ENCODE measurements at places on chromosomes 12 and 14.

DNA sequence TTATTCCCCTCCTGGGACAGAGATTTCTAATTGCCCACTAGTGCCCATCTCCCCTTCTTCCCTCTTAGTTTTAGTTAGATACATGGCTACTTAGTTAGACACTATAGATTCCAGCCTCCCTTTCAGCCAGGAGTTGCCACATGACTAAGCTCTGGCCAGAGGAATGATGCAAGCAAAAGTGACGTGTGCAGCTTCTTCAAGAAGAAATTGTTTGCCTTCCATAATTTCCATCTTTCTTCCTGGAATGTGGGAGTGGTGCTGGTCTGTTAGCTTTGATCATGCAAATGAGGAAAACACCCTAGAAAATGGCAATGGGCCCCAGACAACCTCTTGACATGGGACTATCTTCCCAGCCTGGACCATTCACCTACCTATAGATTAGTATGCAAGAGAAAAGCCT lies 21.4 kb downstream of the CCDC177 start:
- DNase-seq: no peak

GRCh38 chr12:20404576-20405346 lies 36.4 kb downstream of the PDE3A start:
- DNase-seq: no peak

GRCh38 chr12:57456145-57456700 lies 1.1 kb downstream of the INHBE start:
- no peak for DNase-seq

DNA sequence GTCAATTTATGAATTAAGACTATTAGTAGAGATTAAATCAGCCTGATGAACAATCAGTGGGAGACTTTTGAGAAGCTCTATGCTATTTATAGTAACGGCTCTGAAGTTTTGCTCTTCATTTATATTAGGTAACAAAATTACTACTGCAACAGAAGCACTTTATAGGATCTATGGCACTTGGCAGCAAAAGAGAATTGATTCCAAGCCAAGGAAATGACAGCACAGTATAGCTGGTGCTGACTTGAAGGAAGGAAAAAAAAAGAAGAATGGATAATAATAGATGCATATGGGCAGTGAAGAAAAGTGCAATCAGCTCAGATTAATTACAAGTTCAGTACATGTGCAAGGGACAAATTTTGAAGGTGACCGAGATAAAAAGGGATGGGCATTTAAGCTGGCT lies 228.2 kb upstream of the PPFIA2 start:
- DNase-seq: no peak

DNA sequence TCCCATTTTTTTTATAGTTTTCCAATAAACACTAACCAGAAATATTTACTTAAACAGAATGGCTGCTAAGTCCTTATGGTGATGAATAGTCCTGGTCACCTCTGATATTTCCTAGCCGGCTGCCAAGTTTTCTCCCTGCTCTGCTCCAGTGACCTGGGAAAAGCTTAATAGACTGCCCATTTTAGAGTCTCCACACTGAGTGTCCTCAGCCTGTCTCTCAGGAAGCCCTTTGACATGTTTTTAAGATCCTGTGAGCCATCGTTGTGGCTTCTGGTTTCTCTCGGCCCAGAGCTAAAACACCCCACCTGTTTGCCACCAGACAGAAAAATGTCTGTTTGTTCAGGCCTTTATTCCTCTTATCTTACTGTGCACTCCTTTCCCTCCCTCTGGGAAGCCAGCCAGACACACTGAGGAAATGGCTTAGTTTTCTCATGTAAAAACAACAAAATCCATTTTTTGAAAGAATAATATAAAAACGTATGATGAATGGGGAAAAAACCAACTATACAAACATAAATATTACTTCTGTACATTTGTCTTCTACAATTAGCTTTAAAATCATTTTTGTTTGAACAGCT lies 25.4 kb upstream of the ALDH2 start:
- no peak for DNase-seq

DNA sequence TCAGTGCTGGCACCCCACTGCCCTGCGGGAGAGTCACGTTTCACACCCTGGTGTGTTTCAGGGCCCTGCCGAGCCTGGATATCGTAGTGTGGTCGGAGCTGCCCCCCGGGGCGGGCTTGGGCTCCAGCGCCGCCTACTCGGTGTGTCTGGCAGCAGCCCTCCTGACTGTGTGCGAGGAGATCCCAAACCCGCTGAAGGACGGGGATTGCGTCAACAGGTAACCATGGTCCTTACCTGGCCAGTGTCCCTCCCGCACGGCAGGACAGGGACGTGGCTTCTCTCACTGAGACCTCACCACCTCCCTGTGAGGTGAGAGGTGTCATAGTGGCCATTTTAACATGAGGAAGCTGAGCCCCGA lies 7.7 kb downstream of the MVK start:
- no peak for DNase-seq

DNA sequence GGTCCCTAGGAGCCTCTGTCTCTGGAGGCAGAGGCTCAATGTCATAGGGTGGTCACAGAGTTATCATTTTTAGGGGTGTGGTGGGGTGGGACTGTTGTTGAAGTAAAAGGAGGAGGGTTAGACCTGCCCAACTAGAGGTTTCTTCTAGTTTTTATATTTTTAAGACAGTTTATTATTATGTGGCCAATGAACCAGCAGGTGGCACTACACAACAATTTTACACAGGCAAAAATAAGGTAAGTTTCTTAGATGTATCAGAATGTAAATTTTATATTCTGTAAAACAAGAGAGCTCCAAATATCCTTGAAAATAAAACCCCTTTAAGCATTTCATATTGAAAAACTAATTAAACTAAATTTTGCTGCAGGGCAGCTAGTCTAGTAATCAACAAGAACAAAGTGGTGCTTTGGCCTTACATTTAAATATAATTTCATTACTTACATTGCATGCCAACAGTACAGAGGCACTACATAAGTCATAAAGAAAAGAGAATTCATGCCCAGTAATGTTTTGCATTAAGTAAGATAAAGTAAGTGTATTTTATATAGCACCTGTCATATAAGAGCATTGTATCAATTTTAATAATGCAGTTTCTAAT lies 22.2 kb upstream of the OVCH1 start:
- DNase-seq: no peak

- DNase-seq: no peak
Observed at GRCh38 chr14:73816393-73816816, 35.2 kb upstream of the PTGR2 start.

DNA sequence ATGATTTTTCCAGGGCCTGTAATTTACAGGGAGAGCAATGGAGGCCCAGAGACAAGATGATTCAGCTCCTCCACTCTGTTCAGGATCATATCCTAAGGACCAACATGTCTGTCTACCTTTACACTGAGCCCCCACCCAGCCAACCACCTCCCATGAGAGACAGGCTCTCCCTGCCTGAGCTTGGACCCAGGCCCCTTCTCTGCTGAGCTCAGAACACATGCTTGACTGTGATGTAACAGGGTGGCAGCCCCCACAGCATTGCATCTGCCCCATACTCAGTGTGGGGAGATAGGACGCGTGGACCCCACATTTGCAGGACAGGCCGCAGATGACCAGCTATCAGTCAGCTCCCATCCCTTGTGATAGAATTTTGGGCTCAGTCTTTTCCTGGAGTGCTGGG lies 313.9 kb downstream of the ADGRD1 start:
- DNase-seq: no peak

- DNase-seq: no peak
Observed at GRCh38 chr12:95204141-95204866, 13.0 kb downstream of the FGD6 start.

DNA sequence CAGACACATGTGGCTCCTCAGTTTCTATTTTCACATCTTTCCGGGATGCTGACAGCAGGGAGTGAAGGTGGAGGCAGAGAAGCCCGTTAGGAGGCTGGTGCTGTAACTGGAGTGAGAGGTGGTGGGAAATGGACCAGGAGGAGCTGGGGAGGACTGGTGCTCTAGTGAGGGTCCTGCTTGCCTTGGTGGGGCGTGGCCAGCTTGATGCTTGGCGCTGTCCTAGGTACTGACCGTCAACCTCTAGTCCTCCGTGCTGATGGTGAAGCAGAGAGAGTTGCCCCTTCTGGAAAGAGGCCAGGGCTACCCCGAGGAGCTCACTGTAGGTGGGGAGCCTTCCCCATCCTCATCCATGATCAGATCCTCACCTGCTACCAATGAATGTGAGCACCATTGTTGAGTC lies 1.4 kb downstream of the TRMT61A start:
- no peak for DNase-seq

GRCh38 chr14:78308079-78308478 lies 137.9 kb downstream of the NRXN3 start:
- no peak for DNase-seq

GRCh38 chr12:58915634-58916033 lies 4.7 kb downstream of the LRIG3 start:
- DNase-seq: no peak

DNA sequence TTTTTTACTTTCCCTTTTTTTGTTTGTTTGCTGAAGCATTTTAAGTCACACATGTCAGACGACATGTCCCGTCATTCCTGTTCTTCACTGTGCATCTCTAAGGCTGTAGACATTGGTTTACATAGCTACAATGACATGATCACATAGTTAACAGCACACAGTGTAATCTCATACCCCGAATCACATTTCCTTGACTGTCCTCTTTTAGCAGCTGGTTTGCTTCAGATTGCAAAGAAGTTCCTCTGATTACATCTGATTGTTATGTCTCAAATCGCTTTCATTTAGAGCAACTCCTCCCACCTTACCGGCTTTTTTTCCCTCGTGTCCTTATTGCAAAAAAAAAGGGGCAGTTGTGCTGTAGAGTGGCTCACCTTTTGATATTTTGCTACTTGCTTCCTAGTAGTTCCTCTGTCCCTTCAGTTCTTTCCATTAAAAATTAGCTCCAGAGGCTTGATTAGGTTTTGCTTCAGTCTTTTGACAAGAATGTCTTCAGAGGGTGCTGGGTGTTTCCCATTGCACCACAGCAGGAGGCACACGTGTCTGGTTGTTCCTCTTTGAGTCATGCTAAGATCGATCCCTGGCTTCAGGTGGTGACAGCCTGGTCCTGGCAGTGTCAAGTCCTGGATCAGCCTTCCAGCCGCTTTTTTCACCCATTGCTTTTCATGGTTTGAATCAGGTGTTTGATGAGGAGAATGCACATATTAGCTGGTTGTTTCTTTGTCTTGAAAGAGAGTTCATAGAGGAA lies 35.0 kb downstream of the ZNF664 start:
- no peak for DNase-seq

DNA sequence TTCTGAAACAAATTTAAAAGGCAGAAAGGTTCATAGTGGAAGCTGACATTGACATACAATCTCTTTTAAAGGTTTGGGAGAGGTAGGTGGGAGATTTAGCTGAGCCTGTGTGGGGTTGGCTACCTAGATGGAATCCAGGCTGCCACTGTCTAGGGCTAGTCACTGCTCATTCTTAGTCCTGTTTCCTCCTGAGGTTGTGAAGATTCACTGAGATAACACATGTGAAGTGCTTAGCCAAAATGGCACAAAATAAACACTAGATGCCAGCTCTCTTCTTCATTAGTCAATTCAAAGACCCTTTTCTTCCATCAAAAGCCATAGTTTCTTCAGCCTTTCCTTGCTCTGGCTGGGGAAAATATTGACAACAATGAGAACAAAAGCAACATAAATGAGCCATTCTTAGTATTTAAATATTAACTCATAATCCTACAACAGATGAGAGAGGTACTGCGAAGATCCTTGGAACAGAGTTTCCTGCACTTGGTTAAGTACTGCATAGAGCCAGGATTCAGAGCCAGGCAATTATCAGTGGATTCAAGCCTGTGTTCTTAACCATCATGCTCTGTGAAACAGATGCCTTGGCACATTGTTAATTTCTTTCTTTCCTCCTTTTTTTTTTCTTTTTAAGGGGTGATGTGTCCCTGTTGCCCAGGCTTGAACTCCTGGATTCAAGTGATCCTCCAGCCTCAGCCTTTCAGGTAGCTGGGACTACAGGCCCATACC lies 3.5 kb downstream of the MYF6 start:
- DNase-seq: no peak

GRCh38 chr14:89447182-89447944 lies 30.3 kb upstream of the FOXN3 start:
- no peak for DNase-seq

DNA sequence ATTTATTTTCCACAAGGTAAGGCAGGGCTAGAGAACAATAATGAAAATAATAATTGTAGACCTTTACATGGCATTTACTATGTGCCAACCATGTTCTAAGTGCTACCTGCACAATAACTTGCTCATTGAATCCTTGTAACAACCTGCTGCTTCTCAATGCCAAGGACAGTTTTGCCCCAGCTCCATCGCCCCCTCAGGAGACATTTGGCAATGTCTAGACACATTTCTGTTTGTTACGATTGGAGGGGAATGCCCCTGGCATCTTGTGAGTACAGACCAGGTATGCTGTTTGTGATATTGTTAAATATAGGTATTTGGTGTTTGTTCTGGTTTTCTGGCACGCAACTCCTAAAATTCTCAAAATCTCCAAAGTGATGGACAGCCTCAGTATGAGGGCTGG lies 8.1 kb upstream of the ATXN2 start:
- no peak for DNase-seq

GRCh38 chr14:38090506-38090905 lies 117.2 kb upstream of the SSTR1 start:
- no peak for DNase-seq

GRCh38 chr14:87628780-87629179 lies 364.2 kb downstream of the GALC start:
- no peak for DNase-seq

- no peak for DNase-seq
Observed at GRCh38 chr12:15151161-15152091, 69.8 kb downstream of the RERG start.

- DNase-seq: no peak
Observed at GRCh38 chr14:53924753-53925152, 31.9 kb downstream of the BMP4 start.

- DNase-seq: no peak
Observed at GRCh38 chr12:130151846-130152245, 10.4 kb upstream of the FZD10 start.

DNA sequence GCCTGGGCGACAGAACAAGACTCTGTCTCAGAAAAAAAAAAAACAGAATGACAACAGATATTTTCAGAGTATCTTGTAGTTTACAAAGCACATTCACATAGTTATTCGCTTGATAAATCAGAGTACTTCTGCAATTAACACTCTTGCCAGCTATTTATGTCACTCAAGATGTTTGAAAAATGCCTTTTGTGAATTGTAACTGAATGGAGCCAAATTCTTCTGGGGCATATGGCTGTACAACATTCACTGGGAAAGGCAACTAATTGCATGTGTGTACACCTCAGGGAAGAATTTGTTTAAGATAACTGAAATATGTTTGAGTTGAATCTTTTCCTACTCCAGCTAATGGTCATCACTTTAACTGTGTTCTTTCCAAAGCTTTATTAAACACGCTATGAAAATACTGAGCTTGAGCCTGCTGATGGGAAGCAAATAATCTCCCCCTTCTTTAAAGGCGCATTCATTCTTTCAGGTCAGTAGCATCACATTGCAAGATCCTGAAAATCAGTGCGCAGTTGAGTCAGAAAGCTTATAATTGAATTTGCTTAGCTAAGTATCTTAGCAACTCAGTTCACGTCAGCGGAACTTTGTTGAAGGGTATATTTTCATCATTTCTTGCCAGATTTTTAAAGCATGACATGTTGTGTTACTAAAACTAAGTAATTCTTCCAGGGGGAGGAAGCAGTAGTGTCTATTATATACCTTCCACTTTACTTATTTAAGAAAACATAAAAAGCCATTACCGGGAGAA lies 66.6 kb downstream of the SINHCAF start:
- no peak for DNase-seq
